Stimulated activated CD8-positive, alpha-beta memory T cell treated with anti-CD3 and anti-CD28 coated beads, Interleukin-4, amount 100 ng/mL, for 24 hours (primary cell): ENCODE measurements at places on chromosomes 3 and 15.

DNA sequence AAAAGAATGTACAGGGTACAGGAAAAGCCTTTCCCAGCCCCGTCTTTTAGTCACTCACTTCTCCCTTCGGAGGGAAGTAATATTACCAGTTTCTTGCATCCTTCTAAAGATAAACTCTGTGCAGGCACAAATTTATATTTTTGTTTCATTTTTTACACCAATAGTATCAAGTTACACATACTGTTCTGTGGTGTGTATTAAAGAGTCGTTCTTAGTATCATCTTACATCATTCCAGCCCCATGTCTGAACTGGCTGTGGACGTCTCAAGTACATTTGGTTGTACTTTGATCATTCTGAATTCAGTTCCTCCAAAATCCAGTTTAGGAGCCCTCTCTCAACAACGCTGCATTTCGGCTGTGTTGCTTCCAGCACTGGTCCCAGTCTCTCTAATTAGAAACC lies 68.7 kb downstream of the LMLN start:
- DNase-seq = no peak

- DNase-seq = no peak
Measured at GRCh38 chr3:94225148-94225865, 162.4 kb downstream of the NSUN3 start.

DNA sequence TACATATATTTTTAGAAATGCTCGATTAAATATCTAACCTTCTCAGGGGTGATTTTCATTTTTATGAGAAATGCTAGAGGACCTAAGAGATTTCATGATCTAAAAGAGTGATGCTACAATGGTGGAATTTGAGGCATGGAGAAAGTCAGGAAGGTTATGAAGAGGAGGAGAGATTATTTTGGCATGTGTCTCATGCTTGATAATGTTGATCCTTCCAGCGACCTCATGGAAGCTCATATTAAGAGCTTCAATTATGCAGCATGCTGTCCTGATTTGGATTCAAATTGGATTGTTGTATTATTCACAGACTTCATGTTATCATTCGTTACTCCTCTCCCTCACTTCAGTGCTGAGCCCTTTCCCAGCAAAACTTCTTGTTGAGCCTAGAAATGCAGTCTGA lies 112.5 kb downstream of the RAP2B start:
- DNase-seq = no peak

- no peak for DNase-seq
Measured at GRCh38 chr3:149003653-149004305, 12.4 kb downstream of the GYG1 start.

- DNase-seq = no peak
Measured at GRCh38 chr3:96070678-96071077, 743.7 kb upstream of the EPHA6 start.

- DNase-seq = no peak
Measured at GRCh38 chr3:78799681-78800080, 968.1 kb downstream of the ROBO1 start.

DNA sequence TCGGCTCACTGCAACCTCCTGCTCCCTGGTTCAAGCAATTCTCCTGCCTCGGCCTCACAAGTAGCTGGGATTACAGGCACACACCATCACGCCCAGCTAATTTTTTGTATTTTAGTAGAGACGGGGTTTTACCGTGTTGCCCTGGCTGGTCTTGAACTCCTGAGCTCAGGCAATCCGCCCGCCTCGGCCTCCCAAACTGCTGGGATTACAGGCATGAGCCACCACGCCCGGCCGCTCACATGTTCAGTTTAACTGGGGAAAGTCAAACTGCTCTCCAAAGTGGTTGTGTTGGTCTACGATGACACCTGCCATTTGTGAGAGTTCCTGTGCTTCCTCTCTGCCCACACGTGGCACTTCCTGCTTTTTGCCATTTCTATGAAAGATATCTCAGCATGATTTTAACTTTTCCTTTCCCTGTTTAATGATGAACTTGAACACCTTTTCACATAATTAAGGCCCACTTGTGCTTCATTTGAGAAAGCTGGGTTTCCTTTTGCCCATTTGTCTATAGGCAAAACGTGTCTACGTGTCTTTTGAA lies 877 bp upstream of the GP5 start:
- DNase-seq = no peak

DNA sequence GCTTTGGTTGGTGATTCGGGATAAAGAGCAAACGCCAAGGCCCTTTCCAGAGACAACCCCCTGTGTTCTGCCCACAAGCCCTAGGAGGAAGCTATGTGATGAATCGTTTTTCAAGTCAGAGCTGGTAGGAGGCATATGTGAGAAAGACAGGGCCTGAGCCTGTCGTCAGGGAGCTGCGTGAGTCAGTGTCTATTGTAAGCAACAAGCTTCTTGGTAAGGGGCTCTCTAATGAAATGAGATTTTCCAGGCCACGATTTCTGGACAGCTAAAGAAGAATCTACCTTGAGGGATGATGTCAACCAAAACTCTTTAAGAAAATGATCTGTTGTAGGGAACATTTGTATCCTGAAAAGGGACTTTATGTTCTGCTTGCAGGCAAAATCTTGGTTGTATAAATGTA lies 318.9 kb upstream of the IL12A start:
- DNase-seq = no peak
